ENCODE measurements at places on chromosomes 6 and 20.
A peak's percentile ranks its signal among the peaks of the same experiment; 100 is the strongest.

DNA sequence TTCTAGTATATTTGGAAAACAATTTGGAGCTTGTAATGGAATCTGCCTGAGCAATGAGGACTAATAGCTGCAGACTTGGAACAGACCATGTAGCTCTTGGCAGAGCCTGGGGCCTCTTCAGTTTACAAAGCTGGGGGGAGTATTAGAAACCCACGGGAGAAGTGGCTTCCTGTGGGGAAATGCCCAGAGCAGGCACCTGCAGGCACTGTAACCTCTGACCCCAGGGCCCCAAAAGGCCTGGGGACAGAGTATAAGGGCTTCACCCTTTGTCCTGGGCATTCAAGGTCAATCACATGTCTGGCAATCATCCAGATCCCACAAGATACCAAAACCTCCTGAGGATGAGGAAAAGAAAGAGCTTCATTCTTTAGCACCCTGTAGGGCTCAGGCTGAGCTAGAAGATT lies 19.4 kb downstream of the PKIG start:
- DNase-seq, result peak; percentile 55

DNA sequence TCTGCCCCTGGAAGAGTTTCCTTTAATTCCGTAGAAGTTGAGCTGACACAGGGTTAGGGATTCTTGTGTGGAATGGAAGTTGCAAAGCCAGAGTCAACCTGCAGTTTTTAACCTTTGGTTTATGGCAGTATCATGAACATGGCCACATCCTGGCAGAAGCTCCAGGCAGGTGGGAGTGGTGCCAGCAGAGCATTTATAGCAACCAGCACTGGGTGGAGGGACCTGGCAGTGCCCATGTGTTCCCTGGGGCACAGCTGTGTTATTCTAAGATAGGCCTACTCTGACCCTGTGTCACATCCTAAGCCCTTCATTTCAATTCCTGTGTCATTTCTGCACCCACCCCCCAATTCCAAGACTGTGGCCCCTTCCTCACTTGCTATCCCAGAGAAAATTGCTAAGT lies 26.1 kb upstream of the ZNF831 start:
- DNase-seq, result no peak

DNA sequence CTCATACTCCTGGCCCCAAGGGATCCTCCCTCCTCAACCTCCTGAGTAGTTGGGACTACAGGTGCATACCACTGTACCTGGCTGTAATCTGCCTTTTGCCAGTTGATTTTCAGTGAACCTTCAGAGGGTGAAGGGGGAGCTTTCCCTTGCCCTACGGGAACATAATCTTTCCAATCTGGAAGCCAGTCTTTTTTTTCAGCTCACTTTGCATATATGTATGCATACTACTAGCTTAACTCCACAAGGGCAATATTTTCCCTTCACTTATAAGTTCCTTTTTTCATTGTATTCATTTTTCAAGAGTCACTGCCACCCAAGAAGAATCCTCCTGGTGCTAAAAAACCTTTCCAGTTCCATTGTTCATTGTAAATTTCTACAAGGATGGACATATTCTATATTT lies 53.4 kb upstream of the GCM1 start:
- DNase-seq, result no peak

DNA sequence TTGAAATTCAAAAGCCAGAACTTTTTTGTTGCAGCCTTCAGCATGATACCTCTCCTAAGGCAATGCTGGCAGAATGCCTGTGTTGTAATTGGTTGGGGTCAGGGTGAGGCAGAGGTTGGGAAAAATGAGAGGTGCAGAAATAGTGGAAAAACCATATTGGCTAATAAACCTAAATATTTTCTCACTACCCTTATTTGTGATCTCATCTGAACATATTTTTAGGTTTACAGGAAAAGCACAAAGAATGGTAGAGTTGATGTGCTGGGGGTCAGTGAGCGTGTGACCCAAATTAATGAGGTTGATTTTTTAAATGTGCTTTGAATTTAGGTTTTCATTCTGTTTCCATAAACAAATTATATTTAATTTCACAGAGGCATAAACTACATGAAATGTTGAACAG lies 437.3 kb downstream of the HDGFL1 start:
- DNase-seq, result no peak

DNA sequence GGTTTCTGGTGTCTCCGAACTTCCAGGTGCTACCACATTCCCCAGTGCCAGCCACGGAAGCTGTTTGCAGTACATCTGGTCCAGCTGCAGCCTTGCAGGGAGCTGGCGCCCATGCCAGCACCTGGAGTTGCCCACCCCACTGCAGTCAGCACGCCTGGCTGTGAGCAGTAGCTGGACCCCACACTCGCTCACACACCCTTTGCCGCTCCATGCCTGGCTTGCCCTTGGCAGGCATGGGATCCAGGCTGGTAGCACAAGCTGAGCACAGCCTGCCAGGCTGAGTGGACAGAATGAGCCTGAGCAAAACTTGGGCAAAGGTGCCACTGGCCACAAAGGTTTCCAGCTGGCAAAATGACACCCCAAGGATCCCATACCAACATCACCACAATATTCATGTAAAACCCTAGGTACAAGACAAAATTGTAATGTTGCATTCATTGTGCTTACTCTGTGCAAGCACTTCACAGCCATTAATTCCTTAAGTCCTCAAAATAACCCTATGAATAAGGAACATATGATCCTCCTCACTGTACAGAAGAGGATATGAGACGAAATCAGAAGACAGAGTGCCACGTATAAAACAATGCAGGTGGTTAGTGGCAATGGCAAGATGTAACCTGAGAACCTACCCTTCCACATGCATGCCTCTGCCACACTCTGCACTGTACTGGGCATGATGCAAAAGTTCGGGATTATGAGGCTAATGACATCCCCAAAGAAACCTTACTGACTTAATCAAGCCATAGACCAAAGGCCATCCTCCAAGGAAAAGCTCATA lies 18.3 kb downstream of the KIF16B start:
- no peak for DNase-seq

GRCh38 chr6:151784441-151785214 lies 22.9 kb upstream of the ESR1 start:
- DNase-seq, result no peak

DNA sequence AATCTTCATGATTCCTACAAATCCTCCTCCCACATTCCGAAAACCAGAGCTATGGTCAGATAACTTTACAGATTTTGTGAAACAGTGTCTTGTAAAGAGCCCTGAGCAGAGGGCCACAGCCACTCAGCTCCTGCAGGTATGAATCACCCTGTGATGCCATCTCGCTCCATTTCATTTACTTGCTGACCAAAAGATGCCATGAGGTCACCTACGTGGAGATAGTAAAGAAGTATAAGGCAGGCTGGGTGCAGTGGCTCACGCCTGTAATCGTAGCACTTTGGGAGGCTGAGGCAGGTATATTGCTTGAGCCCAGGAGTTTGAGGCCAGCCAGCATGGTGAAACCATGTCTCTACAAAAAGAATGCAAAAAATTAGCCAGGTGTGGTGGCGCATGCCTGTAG lies 30.9 kb downstream of the STK4 start:
- no peak for DNase-seq

- DNase-seq, result no peak
Observed at GRCh38 chr6:37893257-37893656, 73.7 kb downstream of the ZFAND3 start.

- DNase-seq, result no peak
Observed at GRCh38 chr6:144320741-144321140, 35.6 kb downstream of the UTRN start.

GRCh38 chr20:32484958-32485769 lies 100.0 kb downstream of the NOL4L start:
- peak; percentile 61 for DNase-seq

GRCh38 chr20:47783828-47784598 lies 1.3 kb downstream of the SULF2 start:
- no peak for DNase-seq

DNA sequence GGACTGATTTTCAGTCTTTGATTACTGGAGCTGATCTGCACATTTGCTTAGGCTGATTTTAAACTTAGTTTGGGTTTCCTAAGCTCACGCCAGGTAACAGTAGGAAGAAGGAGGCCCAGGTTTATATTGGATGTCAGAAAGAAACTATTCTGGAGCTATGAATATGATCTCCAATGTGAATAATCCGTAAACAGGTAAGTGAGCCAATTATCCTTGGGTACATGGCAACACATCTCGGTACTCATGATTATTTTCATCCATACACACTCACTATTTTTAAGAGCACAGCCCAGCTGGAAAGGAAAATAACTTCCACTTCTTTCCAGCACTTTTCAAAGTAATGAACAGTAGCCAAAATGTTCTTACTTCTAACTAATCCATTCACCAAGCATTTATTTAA lies 7.0 kb downstream of the ATXN1 start:
- no peak for DNase-seq

DNA sequence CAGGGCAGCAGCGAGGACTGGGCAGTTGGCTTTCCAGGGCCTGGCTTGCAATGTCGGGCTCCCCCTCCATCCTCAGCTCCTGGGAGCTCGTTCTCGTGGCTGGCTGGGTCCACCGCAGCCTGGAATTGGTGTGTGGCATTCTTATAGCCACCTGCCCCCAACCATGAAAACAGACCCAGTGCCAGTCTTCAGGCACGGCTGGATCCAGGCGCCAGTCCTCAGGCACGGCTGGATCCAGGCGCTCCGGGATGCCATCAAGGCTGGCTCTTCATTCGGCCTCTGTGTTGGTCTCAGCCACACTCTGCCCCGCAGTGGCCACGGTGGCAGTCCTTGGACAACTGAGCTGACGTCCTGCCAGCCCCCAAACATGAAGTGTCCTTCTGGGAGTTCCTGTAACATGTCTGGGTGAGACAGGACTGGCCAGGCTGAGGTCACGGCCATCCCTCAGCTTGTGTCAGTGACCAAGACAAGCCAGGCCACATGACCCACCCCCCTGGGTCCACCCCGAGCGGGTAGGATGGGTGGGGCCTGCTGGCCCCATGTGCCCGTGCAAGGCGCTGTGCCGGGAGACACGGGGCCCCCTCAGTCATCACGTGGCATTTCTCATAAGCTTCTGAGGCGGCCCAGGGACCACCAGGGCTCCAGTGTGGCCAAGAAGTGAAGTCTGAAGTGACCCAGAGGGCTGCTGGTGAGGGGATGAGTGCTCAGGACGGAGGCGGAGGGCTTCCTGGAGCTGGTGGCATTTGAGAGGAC lies 99.0 kb downstream of the TAF4 start:
- DNase-seq, result no peak

- DNase-seq, result no peak
Observed at GRCh38 chr6:166512567-166512966, 73.9 kb downstream of the RAMACL start.

GRCh38 chr6:130204322-130204721 lies 18.4 kb downstream of the SAMD3 start:
- no peak for DNase-seq

GRCh38 chr6:119960456-119960855 lies 610.9 kb upstream of the MAN1A1 start:
- no peak for DNase-seq

DNA sequence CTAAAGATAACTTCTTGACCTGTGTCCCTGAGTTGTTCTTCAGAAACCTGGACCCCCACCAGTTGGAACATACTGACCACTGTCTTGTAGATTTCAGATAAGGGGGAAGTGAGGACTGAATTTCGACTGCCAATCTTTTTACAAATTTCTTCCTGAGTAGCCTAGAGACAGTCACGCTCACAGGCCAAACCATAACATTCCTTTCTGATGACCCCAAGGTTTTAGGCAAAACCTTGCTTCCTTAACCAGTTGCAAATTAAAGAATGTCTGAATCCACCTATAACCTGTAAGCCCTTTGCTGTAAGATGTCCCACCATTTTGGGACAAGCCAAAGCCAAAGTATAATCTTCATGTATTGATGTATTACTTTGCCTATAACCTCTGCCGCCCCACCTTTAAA lies 306.9 kb downstream of the LRFN2 start:
- no peak for DNase-seq

- DNase-seq, result no peak
Observed at GRCh38 chr6:14972379-14973067, 273.3 kb upstream of the JARID2 start.

DNA sequence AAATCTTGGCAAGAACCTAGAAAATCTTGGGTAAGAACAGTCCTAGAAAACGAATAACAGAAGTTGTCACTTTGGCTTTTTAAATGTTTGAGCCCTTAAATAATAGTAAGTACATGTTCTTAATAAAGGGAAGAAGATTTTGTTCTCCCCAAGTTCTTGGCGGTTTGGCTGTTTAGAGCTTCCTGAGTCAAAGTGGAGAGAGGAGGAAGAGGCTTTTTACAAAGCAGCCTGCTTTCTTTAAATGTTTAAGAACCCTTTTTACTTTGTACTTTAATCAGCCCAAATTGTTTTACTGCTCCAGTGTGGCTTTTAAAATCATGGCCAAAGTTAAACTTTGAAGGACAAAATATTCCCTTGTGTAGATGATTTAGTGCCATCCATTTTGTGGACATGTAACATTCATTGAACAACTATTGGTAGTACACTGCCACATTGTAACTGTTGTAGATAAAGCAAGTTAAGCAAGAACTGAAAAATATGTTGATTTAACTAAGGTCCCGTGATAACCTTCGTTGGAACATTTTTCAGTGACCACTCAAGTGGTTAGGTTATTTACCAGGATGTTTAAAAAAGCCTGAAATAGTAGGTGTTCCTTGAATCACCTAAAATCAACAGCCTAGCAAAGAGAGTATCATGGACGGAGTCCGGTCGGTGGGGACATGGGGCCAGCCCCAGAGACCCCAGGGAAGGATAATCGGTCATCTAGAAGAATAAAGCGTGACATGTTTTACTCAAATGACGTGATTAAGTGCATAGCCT lies 2.4 kb downstream of the AMD1 start:
- DNase-seq, result no peak

GRCh38 chr6:27766405-27766804 lies 145.8 kb downstream of the OR2B2 start:
- no peak for DNase-seq

- no peak for DNase-seq
Observed at GRCh38 chr6:102051001-102051400, 657.5 kb downstream of the GRIK2 start.

GRCh38 chr6:55286824-55287223 lies 40.4 kb upstream of the GFRAL start:
- no peak for DNase-seq

GRCh38 chr20:21109144-21109543 lies 3.0 kb upstream of the LINC00237 start:
- no peak for DNase-seq

DNA sequence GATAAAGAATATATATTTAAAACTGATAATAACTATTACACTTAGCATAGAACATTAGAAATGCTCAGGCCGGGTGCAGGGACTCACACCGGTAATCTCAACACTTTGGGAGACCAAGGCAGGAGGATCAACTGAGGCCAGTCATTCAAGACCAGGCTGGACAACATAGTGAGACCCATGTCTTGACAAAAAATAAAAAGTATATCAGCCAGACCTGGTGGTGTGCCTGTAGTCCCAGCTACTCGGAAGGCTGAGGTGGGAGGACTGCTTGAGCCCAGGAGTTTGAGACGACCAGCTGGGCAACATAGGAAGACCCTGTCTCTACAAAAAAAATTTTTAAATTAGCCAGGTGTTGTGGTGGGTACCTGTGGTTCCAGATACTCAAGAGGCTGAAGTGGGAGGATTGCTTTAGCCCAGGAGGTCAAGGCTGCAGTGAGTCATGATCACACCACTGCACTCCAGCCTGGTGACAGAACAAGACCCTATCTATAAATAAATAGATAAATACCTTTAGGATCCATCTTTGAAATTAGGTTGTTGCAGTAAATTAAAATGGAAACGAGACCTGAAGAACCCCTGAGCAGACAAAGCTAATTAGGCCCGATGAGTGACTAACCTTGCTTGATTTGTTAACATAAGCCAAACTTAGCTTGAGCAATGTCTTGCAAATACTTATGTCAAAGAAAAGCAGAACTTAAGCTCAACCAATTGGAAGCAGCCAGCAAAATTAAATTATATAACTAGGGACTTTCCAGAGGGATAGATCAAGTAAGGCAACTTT lies 75.8 kb upstream of the E2F3 start:
- DNase-seq, result no peak

GRCh38 chr6:4169028-4169789 lies 33.8 kb upstream of the ECI2 start:
- DNase-seq, result peak; percentile 23

Measured in GM04504 (cell line).